ENCODE measurements at places on chromosomes 1 and 21.

DNA sequence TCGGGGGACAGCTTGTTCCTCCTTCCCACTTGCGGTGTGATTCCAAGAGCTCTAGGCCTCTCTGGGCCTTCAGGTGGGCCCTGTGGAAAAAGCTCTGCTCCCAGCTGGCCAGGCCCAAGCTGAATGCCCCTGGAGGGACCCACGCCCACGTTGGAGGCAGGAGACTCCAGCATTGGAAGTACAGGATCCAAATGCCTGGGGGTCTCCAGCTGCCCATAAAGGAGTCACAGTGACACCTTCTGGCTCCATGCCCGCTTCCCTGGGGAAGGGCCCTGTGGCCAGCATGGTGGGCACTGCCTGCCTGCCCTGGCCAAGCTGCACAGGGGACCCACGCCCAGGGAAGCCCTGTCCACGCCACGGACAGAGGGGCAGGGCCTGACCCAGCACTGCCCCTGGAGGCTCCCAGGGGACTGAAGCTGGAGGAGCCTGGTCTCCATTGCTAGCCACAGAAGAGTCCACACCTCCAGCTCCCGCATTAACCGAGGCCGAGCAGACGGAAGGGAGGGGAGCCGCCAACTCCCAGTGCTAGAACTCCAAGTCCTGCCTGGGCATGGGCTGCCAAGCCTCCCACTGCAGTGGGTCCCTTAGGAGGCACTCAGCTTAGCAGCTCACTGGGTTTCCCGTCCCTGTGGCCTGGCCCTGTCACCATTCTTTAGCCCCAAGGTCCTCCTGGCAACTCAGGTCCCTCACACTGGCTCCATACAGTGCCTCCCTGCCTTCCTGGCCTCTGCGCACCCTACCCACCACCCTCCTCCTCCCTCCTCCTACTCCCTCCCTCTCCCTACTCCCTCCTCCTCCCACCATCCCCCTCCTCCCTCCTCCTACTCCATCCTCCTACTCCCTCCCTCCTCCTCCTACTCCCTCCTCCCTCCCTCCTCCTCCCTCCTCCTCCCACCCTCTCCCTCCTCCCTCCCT lies 41.9 kb downstream of the WNT9A start:
- no peak for DNase-seq

- peak; percentile 81 for DNase-seq
Measured at GRCh38 chr1:206803221-206803730, 31.0 kb upstream of the IL10 start.

DNA sequence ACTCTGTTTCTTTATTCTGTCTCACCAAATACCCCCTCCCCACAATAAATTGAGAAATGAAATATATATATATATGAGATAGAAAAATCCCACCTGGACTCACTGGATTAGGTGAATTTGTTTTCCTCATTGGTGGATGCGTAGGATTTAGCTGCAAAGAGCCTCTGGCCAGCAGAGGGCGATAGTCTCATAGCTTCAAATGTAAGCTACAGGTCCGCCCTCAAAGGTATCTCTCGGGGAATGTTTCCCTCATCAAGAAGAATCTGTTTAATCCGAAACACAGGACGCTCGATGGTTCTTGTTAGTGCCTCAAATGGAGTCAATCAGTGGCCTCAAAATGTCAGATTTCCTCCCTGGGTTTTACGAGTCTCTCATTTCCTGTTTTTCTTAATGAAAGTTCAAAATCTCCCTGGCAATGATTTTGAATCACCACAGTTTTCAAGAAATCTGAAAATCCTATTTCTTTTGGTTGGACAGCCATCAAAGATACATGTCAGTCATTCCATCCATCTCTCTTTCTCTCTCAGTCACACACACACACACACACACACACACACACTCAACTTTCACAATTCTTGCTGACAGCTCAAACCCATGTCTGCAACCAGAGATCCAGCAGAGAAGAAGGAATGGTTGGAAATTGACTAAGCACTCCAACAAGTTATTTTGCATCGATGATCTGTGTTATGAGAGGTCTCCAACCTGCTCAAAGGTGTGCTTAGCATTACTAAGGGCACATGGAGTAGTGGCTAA lies 13.9 kb upstream of the CAMK1G start:
- no peak for DNase-seq

GRCh38 chr1:30902593-30903290 lies 5.8 kb downstream of the SDC3 start:
- DNase-seq, result no peak

DNA sequence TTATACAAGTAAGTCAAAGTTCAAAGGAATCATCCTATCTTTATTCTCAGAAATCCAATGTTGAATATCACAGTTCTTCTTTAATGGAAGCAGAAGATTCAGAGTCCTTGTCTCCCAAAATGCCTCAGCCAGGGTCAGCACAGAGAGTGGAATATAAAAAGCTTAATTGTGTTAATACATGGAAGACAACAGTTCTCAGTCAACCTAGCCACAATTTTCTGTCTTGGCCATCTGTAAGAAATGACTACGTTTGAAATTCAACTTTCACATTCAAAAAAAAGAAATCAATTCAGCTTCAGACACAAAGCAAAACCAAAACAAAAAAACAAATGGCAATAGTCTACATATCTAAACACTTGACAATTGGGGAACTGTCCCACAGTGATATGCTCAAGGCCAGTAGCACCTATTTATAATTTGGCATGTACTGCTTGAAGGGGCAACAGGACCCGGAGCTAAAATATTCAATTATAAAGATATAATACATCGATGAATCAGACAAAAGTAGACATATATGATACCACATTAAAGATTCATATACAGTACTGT lies 27.3 kb upstream of the GLIS1 start:
- no peak for DNase-seq

DNA sequence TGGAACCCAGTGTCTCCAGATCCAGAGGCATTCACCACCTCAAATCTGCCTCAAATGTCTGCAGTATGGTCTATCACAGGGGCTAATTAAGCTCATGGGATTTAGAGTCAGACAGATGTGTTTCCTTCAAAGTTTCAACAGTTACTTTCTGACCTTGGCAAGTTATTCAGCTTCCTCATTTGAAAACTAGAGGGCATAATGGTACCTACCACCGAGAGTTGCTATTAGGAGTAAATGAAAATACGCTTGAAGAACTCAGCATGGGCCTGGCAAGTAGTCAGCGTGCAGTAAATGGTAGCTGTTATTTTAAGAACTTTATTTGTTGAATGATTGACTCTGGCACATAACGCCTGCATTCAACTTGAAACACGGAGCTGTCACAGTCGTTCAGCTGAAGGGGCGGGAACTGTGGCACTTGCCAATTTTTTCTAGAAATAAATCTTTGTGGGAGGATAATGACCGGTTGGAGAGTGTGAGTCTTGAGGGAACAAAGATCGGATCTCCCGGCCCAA lies 1.2 kb upstream of the CAP1 start:
- DNase-seq, result peak; percentile 69

- no peak for DNase-seq
Measured at GRCh38 chr1:31372751-31373055, 173 bp downstream of the FABP3 start.

GRCh38 chr1:96349896-96350295 lies 371.7 kb upstream of the PTBP2 start:
- no peak for DNase-seq

DNA sequence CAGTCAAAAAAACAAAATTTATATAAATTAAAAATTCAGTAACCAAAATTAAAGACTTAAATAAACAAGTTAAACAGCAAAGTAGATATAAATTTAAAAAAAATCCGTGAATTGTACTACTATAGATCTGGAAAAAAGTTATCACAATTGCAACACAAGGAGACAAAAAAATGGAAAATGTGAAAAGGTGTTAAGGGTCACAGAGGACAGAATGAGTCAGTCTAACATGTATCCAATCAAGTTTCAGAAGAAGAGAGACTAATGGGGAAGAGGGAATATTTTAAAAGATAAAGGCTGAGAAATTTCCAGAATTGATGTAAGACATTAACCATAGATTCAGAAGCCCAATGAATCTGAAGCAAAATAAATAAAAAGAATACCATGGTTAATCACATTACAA lies 46.0 kb downstream of the USP24 start:
- DNase-seq, result no peak

GRCh38 chr1:59510249-59510648 lies 213.4 kb downstream of the FGGY start:
- no peak for DNase-seq

DNA sequence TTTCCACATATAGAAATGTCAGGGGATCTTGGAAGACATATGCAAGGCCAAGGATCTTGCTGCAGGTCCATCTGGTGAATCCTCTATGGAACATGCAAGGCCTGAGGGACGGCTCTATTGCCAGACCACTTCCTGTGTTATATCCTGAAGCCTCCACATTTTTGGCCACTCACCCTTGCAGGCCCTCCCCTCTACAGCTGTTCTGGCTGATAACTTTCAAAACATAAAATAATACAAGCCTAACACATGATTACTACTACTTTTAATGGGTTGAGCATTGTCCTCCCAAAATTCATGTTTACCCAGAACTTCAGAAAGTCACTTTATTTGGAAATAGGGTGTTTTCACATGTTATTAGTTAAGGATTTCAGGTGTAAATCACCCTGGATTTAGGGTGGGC lies 18.5 kb upstream of the LYPLAL1 start:
- no peak for DNase-seq

DNA sequence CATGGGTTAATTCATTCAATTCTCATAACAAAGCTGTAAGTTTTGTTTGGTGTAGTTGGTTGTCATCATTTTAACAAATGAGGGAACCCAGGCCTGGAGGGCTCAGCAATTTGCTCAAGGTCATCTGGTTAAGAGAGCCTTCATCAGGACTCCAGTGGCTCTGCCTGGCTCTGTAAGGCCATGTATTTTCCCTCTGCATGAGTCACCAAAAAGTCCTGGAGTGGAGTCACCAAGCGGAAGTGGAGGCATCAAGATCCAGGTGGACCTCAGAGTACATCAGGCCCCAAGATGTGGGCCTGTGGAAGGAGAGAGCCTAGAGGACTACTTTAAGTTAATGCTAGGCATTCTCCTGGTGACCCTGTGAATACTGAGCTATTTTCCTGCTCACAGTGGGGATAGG lies 30.0 kb upstream of the RBM15 start:
- no peak for DNase-seq

DNA sequence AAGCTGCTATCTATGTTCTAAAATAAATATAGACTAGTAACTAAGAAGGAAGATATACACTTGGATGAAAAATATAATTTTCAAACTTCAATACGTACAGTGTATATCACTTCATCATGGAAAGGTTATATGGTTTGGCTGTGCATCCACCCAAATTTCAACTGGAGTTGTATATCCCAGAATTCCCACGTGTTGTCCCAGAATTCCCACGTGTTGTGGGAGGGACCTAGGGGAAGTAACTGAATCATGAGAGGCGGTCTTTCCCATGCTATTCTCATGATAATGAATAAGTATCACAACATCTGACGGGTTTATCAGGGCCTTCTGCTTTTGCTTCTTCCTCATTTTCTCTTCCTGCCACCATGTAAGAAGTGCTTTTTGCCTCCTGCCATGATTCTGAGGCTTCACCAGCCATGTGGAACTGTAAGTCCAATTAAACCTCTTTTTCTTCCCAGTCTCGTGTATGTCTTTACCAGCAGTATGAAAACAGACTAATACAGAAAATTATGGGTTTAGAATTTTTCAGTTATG lies 10.7 kb downstream of the NEGR1 start:
- DNase-seq, result no peak

- DNase-seq, result no peak
Measured at GRCh38 chr1:231750818-231751362, 124.3 kb downstream of the DISC1 start.

- no peak for DNase-seq
Measured at GRCh38 chr1:187537936-187538335, 709.2 kb downstream of the PLA2G4A start.

DNA sequence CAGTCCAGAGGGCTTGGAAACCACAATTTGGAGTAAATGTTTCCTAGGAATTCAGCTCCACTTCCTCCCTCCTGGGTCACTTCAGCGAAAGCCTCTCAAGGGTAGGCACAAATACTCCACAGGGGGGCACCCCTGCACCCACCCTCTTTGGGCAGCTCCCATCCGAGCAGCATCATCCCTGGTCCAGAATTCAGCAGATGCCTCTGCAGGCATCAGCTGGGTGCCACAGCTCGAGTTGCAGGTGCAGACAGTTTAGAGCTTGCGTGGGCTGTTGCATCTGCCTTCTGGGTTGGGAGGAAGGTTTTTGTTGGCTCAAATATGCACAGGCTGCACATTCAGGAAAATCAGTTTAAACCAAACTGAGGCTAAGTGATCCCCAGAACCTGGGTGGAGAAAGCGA lies 25.0 kb downstream of the KANK4 start:
- DNase-seq, result no peak

- no peak for DNase-seq
Measured at GRCh38 chr1:32724678-32725614, 22.4 kb upstream of the SYNC start.

GRCh38 chr1:7299329-7299799 lies 471.7 kb upstream of the VAMP3 start:
- no peak for DNase-seq

GRCh38 chr1:74425676-74426075 lies 86.7 kb downstream of the LRRC53 start:
- DNase-seq, result no peak

DNA sequence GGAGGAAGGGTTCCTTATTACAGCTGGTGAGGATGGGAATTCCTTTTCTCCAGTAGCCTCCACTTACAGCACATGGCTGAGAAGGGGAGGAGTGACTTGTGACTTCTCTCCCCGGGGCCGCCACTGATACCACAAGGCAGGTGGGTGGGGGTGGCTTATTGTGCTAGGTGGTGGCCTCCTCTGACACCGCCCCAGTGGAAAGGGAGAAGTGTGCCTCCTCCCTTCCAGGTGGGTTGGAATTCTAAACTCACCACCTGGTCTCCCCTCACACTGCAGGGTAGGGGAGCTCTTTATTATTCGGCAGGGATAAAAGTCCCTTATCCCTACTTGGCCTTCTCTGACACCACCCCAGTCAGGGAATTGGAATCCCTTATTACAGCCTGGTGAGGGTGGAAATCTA lies 89.5 kb downstream of the CCDC30 start:
- DNase-seq, result no peak

GRCh38 chr21:45551316-45551715 lies 9.1 kb upstream of the SLC19A1 start:
- DNase-seq, result no peak

DNA sequence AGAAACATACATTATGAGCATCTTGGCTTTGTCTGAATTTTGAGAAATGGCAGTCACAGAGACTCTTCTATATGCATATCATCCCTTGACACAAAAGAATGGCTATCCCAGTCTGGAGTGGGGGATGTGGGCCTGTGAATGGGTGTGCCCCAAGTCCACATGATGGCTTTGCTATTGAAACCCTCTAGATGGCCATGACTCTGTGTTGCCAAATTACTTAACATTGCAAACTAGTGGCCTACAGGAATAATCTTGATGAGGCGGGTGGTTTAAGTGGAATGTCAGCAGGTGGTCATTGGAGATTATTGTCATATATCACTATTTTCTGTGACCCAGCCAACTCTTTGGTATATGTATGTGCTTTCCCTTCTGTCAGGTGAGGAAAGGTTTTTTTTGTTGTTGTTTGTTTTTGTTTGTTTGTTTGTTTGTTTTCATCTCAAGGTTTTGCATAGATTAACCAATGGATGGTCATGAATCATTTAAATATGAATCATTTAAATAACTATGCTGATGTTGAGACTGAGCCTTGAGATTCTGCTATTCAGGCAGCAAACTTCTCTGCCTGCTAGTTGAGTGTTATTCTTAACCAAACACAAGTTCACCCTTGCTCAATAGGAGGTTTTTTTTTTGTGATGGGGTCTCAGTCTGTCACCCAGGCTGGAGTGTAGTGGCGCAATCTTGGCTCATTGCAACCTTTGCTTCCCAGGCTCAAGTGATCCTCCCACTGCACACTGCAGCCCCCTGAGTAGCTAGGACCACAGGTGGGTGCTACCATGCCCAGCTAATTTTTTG lies 103.0 kb downstream of the NOS1AP start:
- no peak for DNase-seq
